ENCODE measurements at places on chromosomes 5 and 9.

GRCh38 chr5:124819201-124819600 is 72.8 kb upstream of the ZNF608 start:
- no peak for DNase-seq

DNA sequence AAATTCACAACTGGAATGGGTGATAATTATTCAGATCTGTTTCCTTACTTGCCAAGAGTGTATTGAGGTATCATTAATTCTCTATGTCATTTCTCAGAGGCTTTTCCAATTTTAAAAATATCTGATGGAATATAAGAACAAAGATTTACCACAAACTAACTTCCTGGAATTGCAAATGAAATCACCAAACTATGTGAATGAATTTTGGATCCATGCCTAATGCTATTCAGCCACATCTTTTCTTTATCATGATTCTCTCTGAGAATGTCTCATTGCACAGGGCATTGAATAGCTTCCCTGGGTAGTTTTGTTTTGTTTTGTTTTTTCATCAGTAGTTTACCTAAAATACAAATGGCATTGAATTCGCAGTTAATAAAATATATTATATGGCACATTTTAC is 146.9 kb upstream of the FBN2 start:
- no peak for DNase-seq

- DNase-seq = no peak
Measured at GRCh38 chr5:34691326-34691725, 35.2 kb downstream of the RAI14 start.

DNA sequence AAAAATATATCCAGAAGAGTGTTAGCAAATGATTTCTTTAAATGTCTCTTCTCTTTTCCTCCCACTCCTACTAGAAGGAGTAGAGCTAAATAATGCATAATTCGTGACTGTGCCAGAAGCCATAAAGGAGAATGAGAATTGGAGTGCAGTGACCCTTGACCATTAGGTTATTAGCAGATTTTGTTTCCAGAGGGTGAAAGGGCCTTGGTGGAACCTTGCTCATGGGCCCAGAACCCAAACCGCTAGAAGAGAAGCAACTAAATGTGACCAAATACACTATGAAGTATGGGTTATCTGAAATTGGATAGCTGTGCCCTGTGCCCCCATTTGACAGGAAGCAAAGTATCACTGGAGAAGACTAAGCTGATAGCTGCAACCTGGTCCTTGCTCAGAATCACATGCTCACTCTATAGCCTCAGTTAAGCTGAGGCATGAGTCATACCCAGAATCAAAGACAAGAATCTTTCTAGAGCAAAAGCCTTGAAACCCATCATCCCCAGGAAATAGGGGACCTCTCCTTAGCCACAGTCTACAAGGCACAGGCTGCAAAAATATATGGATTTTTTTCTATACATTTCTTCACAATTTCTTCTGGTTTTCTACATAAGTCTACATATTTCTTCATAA is 36.3 kb downstream of the CAPSL start:
- no peak for DNase-seq

DNA sequence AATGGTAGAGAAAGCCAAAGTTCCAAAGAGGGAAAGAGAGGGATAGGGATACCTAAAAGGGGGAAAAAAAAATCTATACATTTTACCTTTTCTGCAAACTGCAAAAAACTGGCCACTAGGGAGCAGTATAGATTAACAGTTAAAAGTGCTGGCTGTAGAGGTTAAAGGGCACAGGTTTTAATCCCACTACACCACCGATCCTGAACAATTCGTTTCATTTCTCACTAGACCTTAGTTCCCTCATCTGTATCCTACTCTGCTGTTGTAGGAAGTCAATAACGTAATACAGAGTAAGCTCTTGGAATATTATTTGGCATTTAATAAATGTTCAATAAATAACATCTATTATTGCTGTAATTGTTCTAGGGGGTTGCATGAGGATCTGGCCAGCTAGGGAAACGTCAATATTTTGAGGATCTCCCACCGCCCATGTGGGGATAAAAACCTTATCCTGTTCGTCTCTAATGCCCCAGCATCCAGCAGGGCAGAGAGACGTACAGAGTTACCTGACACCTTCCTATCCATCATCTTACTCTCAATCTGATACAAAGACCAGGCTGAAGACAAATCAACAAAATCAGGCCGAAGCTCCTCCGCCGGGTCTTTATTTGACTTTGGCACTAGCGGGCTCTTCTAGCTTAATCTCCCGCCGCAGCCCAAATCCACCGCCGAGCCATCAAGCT is 757 bp downstream of the CDC26 start:
- DNase-seq = no peak

DNA sequence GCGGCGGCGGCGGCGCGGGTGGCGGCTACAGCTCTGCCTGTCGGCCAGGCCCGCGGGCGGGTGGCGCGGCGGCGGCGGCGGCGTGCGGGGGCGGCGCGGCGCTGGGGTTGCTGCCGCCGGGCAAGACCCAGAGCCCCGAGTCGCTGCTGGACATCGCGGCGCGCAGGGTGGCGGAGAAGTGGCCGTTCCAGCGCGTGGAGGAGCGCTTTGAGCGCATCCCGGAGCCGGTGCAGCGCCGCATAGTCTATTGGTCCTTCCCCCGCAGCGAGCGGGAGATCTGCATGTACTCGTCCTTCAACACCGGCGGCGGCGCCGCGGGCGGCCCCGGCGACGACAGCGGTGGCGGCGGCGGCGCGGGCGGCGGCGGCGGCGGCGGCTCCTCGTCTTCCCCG is 296 bp downstream of the ZSWIM6 start:
- no peak for DNase-seq

DNA sequence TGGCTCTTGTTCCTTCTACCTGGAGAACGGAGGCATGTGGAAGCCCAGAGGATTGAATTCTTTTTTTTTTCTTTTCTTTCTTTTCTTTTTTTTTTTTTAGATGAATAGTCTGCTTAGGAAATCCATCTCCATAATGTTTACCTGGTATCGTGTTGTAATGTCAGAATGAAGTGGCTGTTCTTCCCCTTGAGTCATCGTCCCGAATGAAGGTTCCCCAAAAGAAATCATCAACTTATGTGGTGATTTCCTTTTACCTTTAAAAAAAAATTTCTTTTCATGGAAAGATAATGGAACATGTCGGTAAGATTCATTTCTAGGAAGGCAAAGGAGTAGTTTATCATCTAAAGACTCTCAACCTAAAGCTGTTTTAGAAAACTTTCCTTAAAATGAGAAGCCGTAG is 59.7 kb downstream of the DOCK8 start:
- no peak for DNase-seq

DNA sequence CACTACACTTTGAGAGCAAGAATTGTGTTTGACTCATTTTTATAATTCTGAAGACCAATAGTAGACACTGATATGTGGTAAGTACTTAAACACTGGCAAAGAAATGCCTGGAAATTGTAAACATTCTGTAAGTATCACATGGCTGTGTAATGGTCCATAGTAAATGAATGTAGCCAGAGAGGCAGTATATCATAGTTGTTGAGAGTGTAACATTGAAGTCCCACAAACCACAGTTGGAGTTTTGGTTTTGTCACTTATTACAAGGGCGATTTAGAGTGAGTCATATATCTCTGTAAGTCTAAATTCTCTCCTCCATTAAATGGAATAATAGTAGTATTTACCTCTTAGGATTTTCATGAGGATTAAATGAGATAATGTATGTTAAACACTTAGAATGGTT is 181.1 kb upstream of the MEF2C start:
- DNase-seq = no peak

DNA sequence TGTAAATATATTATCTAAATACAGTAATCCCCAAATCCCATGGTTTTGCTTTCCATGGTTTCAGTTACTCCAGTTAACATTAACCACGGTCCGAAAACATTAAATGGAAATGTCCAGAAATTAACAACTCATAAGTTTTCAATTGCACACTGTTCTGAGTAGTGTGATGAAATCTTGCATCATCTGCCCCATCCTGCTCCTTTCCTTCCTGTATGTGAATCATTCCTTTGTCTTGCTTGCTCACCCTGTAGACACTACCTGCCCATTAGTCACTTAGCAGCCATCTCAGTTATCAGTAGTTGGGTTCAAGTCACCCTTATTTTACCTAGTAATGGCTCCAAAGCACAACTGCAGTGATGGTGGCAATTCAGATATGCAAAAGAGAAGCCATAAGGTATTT is 1568.5 kb upstream of the WWC1 start:
- no peak for DNase-seq

- DNase-seq = no peak
Measured at GRCh38 chr5:78648359-78649210, at the start of gene LHFPL2. LHFPL2 (minus strand) TSS chr5:78648772; CDS start chr5:78510213, 138,559 bp downstream.

DNA sequence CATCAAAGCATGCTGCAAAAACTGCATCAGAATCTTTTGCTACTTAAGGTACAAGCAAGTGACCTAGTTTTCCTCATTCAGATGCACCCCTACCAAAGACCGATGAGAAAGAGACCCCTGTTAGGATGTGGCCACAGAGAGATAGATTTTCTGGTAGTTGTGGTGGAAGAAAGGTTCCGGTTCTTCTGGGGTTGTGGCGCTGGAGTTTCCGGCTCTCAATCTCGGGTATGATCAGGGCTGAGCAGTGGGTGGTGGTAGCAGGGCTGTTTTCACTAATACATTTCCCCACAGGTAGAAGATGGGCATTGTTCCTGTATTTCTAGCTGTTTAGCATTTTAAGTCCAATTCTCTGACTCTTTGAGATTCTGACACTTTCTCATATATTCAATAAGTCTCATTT is 58.4 kb downstream of the PCSK1 start:
- DNase-seq = no peak

- no peak for DNase-seq
Measured at GRCh38 chr9:35103660-35104191, 795 bp upstream of the STOML2 start.

GRCh38 chr9:35749515-35750255 is 598 bp downstream of the RGP1 start:
- DNase-seq = no peak

DNA sequence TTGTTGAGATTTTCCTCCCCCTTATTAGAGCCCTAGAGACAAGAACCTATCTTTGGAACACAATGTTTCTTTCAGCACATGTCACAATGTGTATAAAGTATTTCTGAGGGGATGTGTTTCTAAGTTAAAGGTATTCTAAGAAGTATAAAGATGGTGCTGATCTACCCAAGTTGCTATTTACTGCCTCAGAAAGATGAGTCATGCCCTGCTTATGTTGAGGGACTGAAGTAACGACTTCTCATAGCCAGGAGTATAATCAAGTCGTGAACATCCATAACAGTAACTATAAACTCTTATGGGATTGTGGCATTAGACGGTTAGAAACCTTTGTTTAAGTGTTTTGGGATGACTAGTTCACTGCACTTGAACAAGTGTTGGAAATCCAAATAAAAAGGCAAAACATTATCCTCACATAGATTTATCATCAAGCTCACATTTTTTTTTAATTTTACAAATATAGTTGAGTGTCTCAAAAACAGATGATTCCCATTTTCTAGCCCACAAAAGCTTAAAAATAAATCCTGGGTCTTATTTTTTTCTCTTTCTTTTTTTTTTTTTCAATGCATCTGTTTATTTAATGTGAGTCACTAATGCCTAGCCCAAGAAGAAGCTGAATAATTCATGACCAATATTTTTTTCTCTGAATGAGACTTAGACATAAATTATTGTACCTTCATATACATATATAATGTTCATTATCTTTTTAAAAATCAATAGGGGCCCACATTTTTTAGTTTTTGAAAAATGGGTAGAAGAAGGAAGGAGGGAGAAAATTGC is 12.2 kb upstream of the TMEM252 start:
- no peak for DNase-seq

DNA sequence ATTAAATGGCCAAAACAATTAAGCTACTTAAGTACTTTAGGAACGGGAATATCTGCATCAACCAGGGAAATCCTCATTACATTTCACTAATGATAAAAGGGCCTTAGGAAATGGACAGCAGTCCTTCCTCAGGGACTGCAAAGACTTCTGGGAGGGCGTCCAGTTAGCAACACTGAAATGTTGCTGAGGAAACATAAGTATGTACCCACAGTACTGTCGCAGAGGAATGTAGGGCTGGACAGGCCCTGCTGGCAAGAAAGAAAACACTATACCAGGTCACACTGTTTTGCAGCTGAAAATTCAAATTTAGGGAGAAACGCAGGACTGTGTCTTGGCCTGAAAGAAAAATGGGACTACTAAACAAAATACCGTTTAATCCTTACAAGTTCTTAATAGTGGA is 1.3 kb downstream of the C5orf15 start:
- DNase-seq = no peak

DNA sequence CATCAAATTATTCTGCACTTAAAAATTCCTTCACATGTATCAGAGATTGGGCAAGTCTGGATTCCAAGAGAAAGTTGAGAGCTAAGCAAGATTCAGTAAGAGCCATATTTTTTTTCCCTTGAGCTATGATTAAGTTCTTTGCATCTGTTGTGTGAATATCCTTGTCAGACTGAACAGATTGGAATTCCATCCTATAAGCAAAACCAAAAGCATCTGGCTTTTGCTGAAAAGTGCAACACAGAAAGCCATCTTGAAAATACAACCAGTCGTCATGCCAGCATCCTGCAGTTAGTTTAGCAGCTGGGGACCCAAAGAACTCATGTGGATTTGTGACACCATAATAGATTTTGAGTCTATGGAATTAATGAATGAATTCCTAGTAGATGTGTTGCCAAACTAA is 316.9 kb downstream of the MTRR start:
- DNase-seq = no peak

- DNase-seq = no peak
Measured at GRCh38 chr5:35803191-35803651, 53.5 kb upstream of the IL7R start.

GRCh38 chr5:80990971-80991370 is 30.8 kb downstream of the RASGRF2 start:
- DNase-seq = no peak

DNA sequence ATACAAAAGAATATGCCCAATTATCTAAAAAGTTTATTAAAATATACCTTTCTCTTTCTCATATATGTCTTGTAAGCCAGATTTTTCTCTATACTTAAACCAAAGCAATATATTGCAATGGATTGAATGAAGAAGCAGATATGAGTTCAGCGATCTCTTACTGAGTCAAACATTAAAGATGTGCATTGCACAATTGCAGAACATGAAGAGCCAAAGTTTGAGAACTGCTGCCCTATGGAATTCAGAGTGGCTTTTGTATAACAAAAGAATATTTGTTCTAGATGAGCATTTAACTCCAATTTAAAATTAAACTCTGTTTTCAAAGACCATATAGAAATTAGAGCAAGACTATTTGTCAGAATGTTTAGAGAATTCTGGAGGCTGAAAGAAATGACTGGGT is 519.0 kb upstream of the DAB2 start:
- no peak for DNase-seq

GRCh38 chr5:33837301-33837700 is 54.5 kb downstream of the ADAMTS12 start:
- DNase-seq = no peak

- no peak for DNase-seq
Measured at GRCh38 chr5:156913355-156913718, 49.7 kb downstream of the TIMD4 start.

DNA sequence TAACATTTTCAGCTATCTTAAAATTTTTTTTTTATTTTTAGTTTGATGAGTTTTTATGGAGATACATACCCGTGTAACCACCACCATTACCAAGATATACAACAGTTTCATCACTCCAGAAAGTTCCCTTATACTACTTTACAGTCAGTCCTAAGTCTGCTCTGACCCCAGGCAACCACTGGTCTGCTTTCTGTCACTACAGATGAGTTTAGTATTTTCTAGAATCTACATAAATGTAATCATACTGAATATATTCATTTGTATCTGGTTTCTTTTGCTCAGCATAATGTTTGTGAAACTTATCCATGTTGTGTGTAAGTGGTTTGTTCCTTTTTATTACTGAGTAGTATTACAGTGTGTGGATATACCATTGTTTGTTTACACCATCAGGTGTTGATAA is 127.8 kb downstream of the GAS1 start:
- DNase-seq = no peak
